ENCODE measurements at places on chromosomes 16 and 17.

DNA sequence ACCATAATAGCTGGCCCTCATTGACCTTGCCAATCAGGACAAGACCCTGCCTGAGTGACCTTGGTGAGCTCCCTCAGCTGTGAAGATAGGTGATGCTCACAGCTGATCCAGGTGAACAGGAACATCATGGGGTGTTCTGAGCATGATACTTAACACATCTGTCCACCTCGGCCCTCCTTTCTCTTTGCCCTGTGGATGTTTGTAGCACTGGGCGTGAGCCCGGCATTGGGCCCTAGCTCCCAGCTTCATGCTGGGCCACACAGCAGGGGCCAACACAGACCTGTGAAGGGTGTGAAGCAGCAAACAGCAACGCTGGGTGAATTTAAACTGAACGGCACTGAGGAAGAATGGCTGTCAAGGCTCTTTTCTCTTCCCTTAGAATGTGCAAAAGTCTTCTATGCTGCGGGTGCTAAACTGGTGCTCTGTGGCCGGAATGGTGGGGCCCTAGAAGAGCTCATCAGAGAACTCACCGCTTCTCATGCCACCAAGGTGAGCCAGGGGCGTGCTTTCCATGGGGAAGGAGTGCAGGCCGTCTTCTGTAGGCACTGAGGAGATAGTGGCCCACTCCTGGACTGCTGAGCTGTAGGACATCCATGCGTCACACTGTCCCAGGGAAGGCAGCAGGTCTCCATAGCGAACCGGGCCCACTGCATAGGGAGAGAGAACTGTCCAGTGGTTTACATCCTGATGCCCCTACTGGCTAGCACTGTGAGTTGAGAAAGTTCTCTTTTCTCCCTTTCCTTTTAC, 35.9 kb downstream of the TMEM11 start:
- DNase-seq = no peak

GRCh38 chr16:4288148-4288921, 15.5 kb upstream of the TFAP4 start:
- peak; percentile 84 for DNase-seq

GRCh38 chr17:80621997-80622357, 77.3 kb downstream of the RPTOR start:
- DNase-seq = no peak

- DNase-seq = no peak
Observed at GRCh38 chr17:74808714-74809430, 32.7 kb upstream of the NAT9 start.

GRCh38 chr16:70253291-70254106, 1.8 kb upstream of the EXOSC6 start:
- DNase-seq = peak; percentile 34

GRCh38 chr16:27461483-27462171, 59.7 kb downstream of the IL21R start:
- no peak for DNase-seq

DNA sequence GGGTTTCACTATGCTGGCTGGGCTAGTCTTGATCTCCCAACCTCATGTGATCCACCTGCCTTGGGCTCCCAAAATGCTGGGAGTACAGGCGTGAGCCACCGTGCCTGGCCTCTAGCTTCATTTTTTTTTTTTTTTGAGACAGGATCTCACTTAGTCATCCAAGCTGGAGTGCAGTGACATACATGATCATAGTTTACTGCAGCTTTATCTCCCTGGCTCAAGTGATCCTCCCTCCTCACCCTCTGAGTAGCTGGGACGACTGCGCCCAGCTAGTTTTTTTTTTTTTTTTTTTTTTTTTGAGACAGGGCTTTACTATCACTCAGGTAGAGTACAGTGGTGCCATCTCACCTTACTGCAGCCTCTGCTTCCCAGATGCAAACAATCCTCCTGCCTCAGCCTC, 9.7 kb downstream of the RPA1 start:
- DNase-seq = no peak

DNA sequence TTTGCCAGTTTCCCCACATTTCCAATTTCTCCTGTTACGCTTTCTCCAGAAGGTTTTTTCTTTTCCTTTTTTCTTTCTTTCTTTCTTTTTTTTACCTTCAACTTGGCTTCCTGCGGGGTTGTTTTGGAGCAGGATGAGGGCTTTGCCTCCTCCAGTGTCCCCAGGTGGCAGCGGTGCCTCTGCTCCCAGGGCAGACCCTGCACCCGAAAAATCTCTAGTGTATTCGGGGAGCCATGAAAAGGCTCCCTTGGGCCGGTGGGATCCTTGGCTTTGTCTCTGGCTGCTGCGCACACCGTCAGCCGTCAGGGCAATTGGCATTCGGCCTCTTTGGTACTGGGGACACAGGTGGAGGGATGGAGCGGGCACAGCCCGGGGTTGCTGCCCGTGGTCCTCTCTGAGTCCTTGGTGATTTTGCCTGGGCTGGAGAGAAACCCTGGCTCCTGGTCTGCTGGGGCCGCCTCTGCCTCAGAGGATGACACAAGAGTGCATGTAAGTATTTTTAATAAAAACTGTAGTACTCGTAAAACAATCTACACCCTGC, 846 bp downstream of the ITGB3 start:
- DNase-seq = no peak

DNA sequence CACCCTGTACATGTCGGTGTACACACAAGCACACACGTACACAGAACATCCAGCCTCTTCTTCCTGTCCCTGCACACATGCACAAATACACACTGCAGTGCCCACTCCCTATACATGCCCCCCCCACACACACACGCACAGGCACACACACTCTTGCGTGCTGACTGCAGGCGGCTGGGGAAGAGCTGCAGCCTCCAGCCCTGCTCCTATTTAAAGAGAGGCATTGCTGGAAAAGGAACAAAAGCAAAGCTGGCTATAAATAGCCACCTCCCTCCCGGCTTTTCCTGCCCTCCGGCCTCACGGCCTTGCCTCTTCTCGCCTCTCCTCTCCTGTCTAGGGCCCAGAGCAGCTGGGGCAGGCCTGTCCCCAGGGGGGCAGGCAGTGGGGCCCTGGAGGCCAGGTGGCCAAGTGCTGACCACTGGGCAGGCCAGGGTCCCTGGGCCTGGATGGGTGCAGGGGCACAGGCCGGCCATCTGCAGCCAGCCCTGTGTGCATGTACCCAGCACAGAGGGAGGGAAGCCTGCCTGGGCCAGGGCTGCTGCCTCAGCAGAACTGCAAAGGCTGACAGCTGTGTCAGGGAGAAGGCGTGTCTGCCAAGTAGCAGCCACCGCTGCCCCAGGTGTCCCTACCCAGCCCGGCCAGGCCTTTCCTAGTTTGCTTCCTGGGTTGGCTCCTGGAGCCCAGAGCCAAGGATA, 25.4 kb downstream of the RTN4RL1 start:
- DNase-seq = no peak

DNA sequence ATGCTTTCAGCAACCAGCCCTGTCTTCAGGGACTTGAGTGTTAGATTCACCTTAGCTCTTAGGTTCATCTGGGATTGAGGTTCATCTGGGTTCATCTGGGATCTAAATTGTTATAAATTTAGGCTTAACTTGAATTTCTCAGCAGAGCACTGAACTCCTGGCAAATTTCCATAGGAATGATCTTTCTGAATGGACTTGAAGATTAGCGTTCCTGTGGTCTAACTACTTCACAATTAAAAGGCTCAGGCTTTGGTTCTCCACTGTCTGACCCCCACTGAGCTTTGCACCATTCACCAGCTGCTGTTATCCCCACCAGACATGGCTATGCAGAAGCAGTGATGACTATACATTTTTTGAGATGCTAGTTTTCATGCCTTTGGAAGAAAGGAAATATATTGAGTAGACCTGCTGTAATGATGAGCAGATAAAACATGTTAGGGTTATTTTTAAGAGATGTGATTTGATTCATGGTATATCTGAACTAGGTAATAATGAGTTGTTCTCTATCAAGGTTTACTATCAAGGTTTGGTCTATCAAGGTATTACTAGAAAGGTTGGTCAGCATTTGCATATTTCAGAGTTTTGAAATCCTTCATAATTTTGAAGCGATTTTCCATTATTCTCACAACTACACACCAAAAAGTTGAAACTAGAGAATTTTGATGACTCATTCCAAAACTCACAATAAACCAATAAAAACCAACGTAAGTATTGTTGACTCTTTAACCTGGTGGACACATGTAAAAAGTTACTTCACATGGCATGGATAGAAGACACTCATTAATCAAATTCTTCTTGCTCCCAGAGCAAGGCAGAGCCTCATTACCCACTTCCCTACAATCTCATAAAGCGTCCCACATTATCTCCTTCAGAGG, 71.7 kb downstream of the SNX11 start:
- DNase-seq = no peak

GRCh38 chr16:47726031-47726675, 265.0 kb downstream of the PHKB start:
- DNase-seq = no peak

- no peak for DNase-seq
Observed at GRCh38 chr17:49779739-49780231, 8.7 kb upstream of the KAT7 start.

GRCh38 chr17:77325577-77326075, 184.9 kb downstream of the SEC14L1 start:
- no peak for DNase-seq

- no peak for DNase-seq
Observed at GRCh38 chr16:65908568-65908967, 457.9 kb upstream of the CDH5 start.

GRCh38 chr17:27499451-27500265, 43.4 kb downstream of the KSR1 start:
- DNase-seq = no peak

DNA sequence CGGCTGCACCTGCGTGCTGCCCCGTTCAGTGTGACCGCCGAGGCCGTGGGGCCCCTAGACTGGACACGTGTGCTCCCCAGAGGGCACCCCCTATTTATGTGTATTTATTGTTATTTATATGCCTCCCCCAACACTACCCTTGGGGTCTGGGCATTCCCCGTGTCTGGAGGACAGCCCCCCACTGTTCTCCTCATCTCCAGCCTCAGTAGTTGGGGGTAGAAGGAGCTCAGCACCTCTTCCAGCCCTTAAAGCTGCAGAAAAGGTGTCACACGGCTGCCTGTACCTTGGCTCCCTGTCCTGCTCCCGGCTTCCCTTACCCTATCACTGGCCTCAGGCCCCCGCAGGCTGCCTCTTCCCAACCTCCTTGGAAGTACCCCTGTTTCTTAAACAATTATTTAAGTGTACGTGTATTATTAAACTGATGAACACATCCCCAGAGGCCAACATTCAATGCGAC, 1.7 kb downstream of the IL17C start:
- no peak for DNase-seq

- DNase-seq = no peak
Observed at GRCh38 chr16:87922250-87922871, 14.0 kb downstream of the CA5A start.

DNA sequence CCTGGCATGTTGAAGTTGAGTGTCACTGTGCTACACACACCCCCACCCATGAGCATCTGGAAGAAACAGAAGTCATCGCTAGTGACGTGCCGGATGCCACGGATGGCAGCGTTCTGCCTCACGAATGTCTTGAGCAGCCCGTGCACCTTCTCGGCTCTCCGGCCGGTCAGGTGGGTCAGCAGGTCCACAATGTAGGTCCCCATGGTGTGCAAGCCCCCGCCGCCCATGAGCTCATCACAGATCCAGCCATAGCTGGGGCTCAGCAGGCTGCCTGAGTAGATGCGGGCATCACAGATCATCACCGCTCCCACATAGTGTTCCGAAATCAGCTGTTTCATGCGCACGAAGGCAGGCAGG, 8.9 kb downstream of the C16orf86 start:
- DNase-seq = no peak

DNA sequence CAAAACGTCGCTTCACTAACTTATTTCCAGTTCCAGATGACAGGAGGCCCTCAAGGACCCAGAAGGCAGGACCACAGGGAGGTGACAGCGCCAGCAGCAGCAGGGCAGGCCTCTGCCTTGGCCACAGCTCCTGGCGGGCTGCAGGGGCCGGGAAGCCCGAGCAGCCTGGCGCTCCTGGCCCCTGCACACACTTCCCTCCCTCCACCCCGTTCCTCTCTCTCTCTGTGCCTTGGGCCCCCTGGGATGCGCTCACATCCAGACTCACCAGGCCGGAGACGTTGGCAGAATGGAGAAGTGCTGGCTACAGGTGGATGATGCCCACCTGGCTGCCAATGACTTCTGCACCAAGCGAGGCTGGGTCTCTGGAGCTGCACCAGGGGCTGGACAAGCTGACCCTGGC, 12.7 kb downstream of the ZNF594 start:
- no peak for DNase-seq

GRCh38 chr17:16995930-16996329, 24.0 kb upstream of the TNFRSF13B start:
- no peak for DNase-seq

- no peak for DNase-seq
Observed at GRCh38 chr17:47652570-47652969, 2.9 kb downstream of the KPNB1 start.

- DNase-seq = no peak
Observed at GRCh38 chr17:10429421-10430045, 7.8 kb upstream of the MYH8 start.

GRCh38 chr17:17492571-17492970, 3.6 kb downstream of the RASD1 start:
- no peak for DNase-seq

DNA sequence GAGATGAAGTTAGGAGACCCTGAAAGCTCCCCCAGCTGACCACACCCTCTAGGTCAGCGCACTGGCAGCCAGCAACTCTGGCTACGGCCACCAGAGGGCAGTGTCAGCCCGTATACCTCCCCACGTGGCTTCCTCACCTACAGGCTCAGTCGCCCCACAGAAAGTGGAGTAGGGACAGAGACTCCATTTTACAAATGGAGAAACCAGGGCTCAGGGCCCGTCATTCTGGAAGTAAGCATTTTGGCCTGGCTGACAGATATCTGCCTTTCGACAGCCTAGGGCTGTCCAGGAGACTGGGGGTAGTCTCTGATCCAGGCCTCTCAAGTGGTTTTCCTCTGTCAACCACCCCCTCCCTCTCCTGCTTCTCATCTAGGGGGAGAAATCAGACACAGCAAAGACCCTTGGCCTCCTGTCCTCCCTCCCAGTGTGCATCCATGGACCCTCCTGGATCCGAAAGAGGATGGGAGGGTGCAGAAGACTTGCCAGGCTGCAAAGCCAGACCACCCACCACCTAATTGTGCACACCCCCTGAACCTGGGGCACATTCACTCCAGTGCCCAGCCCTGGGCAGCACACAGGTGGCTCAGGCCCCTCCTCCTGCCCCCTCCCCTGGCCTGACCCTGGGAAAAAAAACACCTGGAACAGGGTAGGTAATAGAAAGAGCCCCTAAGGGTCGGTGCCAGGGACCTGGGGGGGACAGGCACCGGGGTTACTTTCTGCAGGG, 3.8 kb upstream of the HAP1 start:
- peak; percentile 88 for DNase-seq

DNA sequence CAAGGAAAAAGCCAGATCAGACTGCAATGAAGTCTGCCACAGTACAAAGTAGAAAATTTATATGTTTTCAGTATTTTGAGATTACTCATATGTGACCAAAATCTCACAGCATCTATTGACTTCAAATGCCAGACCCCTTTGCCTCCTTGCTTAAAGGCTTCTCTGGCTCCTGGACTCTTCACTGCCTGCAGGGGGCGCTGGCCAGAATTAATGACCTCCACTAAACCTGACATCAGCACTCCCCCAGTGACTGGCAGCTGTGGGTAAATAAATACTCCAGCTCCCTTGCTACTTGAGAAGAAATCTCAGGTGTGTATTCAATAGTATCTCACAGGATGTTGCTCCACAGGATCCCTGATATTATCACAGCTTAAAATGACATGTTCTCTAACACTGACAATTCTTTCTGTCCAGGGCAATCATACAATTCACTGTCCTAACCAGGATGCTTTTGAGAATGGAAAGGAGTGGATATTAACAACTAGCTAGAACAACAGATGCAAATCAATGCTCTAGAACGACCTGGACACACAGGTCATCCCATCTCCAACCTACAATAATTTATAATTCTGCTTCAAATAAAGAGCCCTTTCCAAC, 4.0 kb downstream of the BECN1 start:
- DNase-seq = peak; percentile 73

- DNase-seq = no peak
Observed at GRCh38 chr16:80375973-80376372, 164.8 kb upstream of the DYNLRB2 start.
